ENCODE measurements at places on chromosomes 1 and 21.

DNA sequence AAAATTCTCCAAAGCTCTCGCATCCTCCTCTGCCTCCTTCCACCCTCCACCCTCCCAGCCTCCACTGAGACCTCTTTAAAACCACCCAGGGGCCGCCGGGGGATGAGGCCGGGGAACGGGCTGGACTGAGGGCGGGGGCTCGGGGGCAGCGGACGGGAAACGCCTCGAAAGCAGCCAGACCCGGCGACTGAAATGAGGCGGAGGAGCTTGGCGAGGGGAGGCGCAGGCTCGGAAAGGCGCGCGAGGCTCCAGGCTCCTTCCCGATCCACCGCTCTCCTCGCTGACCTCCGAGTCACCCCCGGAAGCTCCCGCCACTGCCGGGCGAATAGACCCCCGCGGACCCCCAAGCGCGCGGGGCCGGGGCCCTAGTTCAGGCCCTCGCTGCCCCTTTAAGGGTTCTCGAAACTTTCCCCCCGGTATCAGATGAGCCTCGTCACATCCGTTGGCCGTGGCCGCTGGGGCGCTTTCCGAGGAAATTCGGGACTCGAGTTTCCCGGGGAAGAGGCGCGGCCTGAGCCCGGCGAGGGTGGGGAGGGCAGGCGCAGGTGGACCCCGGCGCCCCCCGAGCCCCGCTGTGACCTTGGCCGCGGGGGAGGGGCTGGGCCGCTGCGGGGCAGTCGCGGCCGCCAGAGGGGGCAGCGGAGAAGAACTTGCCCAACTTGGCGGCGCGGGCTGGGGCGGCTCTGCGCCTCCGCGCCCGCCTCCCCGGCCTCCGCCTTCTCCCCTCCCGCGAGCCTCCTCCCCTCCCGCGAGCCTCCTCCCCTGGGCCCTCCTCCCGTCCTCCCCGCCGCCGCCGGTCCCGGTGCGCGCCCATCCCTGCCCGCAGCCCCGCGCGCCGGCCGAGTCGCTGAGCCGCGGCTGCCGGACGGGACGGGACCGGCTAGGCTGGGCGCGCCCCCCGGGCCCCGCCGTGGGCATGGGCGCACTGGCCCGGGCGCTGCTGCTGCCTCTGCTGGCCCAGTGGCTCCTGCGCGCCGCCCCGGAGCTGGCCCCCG lies at the start of gene BACE2:
BACE2 (plus strand) TSS at position 813 of the 995 bp plus-strand sequence; CDS start at position 917, 104 bp downstream.
- no peak for DNase-seq

GRCh38 chr1:239025223-239025622 lies 361.1 kb upstream of the CHRM3 start:
- no peak for DNase-seq

- no peak for DNase-seq
These were observed 19.9 kb upstream of the KCNJ6 start for GRCh38 chr21:37936010-37936785.

- no peak for DNase-seq
These were observed 65.8 kb upstream of the VAMP3 start for GRCh38 chr1:7705048-7705907.

DNA sequence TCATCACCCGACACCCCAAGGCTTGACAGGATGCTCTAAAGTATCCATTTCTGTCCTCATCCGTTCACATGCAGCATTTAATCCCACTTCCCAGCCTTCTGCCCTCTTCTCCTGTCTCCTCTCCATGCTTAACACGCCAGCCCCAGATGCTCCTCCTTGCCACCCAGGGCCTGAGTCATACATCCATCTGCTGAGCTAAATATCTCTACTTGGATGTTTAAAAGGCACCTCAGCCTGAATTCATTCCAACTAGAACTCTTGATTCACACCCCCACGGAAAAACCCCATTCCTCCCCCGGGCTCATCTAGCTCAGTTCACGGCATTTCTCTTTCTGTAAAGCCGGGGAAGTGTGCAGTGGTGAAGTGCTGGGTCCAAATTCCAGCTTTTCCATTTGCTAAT lies 27.7 kb downstream of the TEX35 start:
- DNase-seq, result no peak

DNA sequence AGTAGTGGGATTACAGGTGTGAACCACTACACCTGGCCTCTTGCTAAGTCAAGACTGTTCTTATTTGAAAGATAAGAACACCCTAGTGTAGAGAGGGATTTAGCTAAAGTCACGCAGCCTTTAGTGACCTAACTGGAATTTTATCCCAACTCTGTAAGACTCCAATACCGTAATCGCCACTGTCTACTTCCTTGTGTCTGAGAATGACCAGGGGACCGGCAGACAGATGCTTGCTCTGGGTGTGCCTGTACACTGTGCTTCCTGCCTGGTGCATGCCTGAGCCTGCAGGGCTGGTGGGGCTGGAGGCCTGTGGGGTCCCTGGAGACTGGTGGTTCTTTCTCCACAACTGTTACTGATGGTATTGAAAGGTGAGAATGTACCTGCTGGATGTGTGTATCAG lies 15.3 kb downstream of the MFSD2A start:
- no peak for DNase-seq

DNA sequence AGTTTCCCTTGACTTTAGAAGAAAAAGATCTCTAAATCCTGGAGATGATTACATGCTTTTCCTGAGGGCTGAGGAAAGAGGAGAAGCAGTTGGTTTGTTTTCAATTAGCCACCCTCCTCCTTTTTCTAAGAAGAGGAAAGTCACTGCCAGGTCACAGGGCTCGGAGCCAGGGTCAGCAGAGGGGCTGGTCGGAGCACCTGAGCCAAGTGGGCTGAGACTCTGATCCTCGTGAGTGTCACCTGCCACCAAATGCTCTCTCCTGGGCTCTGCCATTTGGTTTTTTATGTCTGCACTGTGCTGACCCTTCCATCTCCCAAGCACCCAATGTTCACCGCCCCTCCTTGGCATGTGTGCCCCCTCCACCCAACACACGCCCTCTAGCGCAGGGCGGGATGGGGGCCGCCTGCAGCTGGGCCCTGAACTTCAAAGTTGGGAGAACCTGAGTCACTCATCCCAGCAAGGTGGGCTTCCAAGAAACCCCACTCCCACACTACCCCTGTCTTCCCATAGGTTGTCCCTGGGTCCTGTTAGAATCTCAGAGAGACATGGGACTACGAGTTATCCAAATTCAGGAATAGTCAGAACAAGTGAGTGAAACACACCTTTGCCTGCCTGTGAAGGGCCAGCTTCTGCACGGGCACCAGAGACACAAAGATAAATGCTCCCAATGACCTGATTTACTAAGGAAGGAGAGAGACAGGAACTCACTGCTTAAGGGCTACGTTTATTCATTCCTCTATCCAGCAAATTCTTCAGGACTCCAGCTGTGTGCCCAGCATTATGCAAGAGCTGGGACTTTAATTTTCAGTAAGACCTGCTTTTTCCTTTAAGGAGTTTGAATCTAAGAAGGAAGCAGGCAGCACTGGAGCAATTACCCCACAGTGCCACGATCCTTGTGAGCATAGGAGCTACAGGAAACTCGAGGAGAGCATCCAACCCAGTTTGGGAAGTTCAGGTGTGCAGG lies 127.5 kb downstream of the RHOU start:
- DNase-seq, result no peak

DNA sequence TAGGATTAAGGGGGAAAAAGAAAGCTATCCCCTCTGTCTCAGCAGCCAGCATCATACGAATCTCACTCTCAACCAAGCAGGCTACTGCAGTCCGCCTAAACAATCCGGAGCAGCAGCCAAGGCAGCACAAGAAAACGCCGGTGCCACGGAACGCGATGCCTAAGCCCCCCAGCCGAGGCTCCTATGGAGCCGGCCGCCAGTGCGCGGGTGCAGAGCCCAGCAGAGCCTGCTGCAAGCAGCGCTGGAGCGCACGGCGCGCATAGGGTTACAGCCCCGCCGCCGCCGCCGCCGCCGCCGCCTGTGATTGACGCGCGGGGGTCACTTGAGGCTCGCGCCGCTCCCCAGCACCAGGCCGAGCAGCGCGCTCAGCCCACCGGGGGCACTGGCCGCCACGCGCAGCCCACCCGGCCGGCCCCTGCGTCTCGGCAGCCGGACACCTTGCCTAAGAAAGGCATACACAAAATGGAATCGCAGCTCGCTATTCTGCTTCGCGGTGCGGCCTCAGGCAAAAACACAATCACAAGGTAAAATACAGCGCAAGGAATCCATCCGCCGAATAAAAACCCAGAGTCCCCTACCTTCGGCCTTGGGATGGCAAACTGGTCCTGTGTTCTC lies 780 bp downstream of the HIVEP3 start:
- no peak for DNase-seq

DNA sequence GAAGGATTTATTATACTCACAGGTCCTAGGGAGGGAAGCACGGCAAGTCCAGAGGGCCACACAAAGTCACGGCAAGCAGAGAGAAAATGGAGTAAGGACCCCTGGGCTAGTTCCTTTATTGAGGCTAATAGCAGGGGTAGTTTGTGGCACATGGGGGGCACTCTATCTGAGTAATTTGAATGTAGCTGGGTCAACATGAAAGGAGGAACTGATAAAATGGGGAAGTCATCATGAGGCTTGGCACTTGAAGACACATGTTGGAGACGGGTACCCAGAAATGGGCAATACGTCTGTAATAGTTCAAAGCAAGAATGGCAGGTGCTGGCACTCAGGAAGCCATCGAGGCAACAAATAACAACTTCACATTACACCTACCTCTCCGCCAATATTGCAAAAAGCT lies 1136.4 kb downstream of the MRPL39 start:
- DNase-seq, result no peak

- DNase-seq, result no peak
These were observed 7.2 kb upstream of the GNG12 start for GRCh38 chr1:67840449-67840848.

DNA sequence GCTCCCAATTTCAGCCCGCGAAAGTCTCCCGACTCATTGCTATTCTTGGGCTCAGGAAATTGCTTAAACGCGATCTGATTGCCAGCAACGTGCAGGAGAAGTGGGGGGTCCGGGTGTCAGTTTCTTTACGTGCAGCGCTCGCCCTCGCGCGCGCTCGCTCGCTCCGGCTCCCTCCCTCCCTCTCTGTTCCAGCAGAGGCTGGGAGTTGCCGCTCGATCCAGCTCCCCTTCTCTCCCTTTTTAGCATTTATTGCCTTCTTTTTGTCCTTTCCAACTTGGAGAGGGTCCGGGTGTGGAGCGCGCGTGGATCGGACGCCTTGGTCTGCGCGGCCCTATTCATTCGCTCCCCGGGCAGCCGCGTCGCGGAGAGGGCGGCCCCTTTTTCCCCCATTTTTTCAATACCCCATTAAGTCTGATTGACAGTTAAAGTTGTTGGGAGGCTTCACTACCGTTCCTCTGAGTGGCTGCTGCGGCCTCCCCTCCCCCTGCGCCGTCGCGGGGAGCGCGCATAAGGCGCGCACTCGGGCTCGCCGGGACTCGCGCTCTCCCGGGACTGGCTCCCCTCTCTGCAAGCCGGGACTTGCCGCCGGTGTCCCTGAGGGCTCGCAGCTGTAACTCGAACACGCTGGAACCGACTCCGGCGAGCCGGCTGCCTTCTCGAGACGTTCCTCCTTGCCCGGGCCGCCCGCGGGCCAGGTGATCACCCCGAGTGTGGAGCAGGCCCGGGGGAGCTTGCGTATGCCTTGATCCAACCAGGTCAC lies at the start of gene DHRS3:
DHRS3 (minus strand) TSS at position 310 of the 760 bp plus-strand sequence. CDS start 862 bp downstream, outside the sequence.
- DNase-seq, result no peak

DNA sequence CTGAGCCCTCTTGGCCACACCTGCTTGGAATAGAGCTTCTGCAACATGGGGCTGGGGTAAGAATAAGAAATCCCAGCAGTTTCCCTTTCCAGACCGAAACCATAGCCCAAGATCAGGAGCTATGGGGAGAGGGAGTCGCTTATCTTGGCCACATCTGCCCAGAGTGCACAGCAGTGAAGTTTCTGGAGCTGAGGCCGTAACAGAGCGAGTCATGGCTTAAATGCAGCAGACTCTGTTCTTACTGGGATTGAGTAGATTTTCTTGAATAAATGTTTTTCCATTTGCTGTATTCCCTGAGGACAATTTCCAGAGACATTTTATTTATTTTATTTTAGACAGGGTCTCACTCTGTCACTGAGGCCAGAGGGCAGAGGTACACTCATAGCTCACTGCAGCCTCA lies 33.5 kb downstream of the CFAP57 start:
- DNase-seq, result no peak

DNA sequence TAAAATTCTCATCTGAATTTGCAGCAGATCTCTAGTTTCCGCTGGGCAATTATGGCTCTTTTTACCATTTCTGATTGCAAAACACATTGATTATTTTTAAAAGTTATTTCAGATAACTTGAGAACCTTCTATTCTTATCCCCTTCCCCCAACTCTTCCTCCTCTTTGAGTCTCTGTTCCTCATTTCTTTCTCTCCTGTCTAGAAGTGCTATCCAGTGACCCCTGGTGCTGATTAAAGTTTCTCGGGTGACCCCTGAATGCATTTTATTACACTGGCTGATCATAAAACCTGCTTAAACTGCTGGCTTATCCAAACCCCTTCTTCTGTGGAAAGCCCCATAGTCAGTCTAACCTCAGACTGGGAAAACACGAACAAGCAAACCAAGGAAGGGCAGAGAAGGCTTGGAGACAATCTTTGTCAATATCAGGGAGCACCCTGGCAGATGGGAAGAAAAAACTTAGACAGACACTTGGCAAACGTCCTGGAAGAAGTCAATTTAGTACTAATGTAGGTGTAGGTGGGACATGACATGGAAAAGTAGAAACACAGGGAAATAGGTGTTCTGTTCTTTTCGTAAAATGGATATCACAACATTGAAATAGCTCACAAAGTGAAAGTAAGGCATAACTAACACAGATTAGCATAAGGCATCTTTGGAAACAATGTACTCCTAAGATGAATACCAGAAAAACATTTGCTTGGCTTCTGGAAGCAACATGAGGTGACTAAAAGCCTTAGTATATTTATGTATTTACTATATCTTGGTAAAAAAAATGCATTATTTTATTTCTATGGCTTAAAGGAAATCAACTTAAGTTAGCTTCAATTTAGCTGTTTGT lies 61.4 kb downstream of the GORAB start:
- DNase-seq, result no peak

- no peak for DNase-seq
These were observed 82.0 kb downstream of the TGFBR3 start for GRCh38 chr1:91803847-91804545.

GRCh38 chr1:217747156-217747769 lies 116.1 kb downstream of the SPATA17 start:
- DNase-seq, result no peak

GRCh38 chr1:232426801-232427200 lies 203.1 kb downstream of the SIPA1L2 start:
- DNase-seq, result no peak

GRCh38 chr1:186152620-186153239 lies 222.3 kb downstream of the TPR start:
- DNase-seq, result peak; percentile 18

GRCh38 chr1:36301220-36301619 lies 4.9 kb upstream of the SH3D21 start:
- DNase-seq, result no peak

- DNase-seq, result no peak
These were observed 3.6 kb downstream of the KIAA0040 start for GRCh38 chr1:175188936-175189335.

All from LNCaP clone FGC (cell line).